Renal cortex interstitium (tissue), 15 donors: ENCODE measurements at places on chromosomes 6 and 20.
A peak's percentile ranks its signal among the peaks of the same experiment; 100 is the strongest.

DNA sequence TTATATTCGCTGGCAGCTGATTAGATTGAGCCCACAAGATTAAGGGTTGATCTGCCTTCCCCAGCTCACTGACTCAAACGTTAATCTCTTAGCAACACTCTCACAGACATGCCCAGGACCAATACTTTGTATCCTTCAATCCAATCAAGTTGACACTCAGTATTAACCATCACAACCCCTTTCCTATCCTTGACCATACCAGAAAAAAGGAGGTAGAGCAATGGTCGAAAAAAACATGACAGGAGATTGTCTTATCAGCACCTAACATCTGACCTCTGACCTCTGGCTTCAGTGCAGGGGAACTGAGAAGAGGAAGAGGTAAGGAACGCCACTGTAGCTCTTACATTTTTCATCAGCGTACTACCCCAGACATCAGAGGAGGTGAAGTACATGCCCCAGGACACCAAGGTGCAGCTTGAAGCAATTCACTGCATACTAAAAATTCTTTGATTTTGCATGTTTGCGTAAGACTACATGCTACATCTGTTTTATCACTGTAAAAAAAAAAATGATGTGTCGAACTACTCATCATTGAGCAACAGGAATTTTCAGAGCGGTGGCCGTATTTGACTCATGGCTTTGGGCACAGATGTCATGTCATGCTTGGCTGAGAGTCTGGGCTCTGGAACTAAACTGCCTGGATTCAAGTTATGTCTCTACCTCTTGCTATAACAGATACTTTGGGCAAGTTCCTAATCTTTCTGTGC lies 188.0 kb upstream of the TAB2 start:
- no peak for DNase-seq

DNA sequence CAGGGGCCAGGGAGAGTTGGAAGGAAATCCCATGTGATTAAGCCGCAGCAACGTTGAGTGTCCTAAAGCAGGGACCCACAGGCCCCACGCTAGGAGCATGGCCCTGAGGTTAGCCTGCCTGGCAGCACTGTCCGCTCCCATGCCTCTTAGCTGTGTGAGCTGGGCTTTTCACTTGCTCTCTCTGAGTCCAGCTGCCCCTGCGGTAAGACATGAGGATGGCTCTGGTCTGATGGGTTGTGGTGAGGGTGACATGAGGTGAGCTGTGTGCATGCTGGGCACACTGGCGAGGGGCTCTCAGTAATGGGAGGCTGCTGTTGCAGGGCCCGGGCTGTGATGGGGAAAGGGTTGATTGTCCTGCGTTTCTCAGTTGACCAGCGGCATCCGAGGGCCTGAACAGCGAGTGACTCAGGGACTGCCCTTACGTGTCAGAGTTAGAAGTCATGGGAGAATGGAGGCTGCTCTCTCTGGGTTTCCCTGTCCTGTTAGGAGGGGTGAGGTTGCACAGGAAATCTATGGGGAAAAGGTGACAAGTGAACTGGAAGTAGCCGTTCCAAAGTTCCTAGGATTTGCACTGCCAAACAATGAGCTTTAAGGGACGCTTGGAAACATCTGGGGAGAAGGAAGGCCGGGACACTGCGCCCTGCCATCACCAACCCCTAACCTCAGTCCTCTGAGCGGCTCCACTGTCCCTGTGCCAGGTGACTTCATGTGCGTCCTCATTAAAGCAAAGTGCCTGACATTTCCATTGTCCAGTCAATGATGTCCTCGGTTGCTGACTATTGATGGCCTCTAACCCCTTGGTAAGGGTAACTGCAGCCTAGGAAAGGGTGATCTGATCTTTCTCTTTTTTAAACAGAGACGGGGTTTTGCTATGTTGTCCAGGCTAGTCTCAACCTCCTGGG lies 51.3 kb downstream of the ADNP start:
- no peak for DNase-seq

DNA sequence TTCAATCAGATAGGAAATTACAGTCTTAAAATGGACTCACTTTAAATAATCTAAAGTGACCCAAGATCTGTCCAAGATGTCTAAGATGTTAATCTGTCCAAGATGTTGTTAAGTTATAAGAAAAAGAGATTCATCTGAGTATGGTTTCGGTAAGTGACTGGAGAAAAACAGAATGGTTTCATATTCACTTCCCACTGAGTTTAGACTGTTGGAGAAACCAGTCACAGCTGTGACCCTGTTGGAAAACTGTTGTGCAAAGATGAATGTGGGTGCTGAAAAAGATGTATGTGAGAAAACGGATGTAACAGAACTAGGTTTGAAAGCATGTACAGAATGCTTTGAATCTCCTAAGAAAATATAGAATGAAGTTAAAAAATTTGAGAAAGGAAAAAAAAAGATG lies 325.9 kb downstream of the COL12A1 start:
- DNase-seq: no peak

DNA sequence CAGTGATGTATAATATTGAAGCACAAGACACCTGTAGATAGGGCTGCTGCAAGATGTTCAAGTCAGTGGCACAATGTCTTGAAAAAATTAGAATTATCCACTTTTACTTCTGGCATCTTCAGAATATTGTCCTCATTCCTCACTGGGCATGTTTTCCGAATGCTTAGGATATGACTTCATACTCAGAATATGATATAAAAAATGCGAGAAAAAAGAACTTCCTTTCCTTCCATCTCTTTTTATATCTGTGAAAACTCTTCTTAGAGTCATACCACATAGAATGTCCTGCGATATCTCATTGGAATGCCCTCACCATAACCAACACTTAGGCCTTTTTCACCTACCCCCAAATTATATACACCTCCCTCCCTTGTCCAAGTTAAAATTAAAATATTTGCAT lies 4.6 kb downstream of the MAS1L start:
- DNase-seq: no peak

DNA sequence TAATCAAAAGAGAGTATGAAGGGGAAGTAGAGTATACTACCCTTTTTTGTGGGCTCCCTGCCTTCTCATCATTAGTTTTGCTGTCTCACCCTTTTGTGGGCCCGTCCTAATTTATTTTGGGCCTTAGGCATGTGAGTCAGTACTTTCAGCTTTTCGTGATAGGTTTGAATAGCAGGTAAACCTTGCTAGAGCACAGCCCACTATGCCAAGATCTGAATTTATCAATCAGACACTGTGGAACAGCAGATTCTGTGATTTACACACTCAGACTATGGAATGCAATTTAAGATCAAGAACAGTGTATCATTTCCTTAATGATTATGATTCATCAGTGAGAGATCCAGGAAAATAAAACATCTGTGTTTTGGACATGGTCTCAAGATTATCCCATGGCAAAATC lies 1117.1 kb downstream of the KHDRBS2 start:
- no peak for DNase-seq

DNA sequence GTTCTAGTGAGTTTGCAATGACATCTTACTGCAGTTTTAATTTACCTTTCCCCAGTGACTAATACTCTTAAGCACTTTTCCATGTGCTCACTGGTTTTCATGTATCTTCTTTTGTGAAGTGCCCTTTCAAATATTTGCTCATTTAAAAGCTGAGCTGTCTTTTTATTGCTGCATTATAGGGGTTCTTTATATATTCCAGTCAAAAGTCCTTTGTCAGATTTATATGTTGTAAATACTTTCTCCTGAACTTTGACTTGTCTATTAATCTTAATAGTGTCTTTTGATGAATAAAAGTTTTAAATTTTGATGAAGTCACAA lies 50.2 kb upstream of the ELOVL5 start:
- no peak for DNase-seq

GRCh38 chr6:83488861-83489260 lies 23.5 kb upstream of the PRSS35 start:
- no peak for DNase-seq

DNA sequence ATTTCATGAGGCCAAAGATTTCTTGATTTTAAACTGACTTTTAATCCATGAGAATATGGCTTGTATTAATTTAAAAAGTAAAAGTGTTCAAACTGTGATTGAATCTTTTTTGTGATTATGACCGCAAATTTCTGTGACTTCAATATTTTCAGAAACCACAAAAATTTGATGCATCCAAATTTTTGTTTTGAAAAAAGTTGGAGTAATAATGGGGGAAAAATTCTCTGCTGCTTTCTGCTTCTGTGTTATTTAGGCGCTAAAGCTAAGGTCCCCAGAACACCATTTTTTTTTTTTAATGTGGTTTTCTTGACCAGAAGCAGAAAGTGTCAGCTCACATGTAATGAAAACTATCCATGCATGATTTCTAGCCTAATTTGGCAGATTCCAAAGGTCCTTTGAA lies 65.3 kb downstream of the GRIK2 start:
- DNase-seq: no peak

GRCh38 chr6:149231778-149232177 lies 85.7 kb upstream of the TAB2 start:
- DNase-seq: no peak

DNA sequence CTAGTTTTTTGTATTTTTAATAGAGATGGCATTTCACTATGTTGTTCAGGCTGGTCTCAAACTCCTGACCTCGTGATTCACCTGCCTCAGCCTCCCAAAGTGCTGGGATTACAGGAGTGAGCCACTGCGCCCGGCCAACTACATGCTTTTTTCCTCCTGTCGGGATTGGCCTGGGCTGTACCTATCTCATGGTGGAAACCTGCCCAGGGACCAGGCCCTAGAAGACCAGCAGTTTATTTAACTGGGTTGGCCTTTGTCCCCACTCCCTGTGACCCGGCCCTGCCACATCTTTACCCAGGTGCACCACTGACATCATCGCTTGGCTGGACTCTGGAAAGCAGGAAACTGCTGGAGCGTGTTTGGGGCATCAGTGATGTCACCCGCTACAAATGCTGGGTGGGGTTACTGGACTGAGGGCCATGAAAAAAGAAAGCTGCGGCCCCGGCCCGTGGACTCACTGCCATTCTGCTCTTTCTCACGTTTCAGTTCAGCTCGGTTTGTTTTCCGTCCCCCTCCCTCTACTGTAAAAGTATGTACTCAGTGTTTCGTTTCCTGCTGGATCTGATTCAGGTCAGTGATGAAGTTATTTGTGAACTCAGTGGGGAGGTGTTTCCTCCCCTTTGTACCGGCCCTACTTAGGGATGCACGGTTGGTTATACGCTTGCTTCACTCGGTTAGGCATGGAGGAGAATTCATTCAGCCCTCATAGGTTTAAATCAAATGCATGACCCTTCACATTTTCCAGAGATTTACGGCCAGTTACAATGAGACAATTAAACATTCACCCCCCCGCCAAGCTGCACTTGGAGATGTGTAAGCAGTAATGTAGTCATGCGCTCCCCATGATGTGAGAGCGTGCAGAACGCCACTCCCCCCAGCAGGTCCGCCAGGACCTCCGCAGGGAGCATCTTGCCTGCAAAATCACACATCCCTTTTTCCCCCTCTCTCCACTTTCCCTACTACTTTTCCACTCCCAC lies 179.3 kb downstream of the MTHFD1L start:
- DNase-seq: peak; percentile 84

DNA sequence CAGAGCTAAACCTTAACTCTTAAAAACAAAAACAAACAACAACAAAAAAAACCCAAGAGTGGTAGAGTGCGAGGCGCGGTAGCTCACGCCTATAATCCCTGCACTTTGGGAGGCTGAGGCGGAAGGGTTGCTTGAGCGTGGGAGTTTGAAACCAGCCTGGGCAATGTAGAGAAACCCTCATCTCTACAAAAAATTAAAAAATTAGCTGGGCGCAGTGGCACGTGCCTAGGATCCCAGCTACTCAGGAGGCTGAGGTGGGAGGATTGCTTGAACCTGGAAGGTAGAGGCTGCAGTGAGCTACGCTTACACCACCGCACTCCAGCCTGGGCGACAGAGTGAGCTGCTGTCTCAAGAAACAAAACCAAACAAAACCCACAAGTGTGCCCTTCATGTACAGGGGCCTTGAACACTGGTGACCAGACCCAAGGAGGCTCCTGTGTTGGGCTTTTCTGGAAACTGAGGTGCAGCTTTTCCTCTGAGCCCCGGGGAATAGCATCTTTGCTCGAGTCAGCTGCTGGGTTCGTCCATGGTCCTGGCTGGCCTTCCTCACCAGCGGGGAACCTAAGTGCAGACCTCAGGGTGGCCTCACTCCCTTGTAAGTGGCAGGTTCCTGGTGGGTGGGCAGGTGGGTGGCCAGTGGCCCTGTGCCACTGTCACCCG lies 39.9 kb downstream of the PYGB start:
- DNase-seq: no peak

DNA sequence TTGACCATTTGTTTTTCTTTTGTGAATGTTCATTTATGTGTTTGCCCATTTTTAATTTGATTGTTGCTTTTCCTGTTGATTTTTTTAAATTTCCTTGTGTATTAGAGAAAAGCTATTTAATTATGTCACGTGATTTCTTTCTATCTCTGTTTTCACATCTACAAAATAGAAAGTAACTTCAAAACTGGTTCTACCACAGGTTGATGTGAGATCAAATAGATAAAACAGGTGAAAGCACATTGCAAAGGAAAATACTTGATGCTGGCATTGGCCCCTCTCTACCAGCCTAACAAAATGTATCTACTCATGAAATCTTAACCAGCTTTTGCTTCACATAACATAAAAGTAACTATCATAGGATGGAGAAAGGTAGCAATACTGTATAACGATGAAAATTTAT lies 129.2 kb downstream of the TMEM242 start:
- DNase-seq: no peak

- no peak for DNase-seq
Measured at GRCh38 chr20:45509091-45509490, 6.3 kb downstream of the SPINT3 start.
